ENCODE measurements at places on chromosomes 4 and X.

DNA sequence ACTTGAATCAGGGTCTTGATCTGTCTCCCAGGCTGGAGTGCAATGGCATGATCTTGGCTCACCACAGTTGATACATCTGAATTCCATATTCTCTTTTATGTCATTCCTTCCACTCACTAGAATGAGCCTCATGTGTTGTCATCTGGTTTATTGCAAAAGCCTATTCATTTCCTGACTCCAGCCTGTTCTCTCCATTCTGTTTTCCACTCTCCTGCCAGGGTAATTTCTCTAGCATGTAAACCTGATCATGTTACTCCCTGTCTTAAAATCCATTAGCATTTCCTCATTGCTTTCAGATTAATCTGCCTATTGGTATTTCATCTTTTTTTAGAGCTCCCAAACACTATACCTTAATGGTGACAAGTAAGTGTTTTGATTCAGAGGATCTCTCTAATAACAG is 4.3 kb upstream of the DDX60L start:
- DNase-seq = no peak

GRCh38 chrX:150712619-150713018 is 19.4 kb downstream of the MTMR1 start:
- no peak for DNase-seq

DNA sequence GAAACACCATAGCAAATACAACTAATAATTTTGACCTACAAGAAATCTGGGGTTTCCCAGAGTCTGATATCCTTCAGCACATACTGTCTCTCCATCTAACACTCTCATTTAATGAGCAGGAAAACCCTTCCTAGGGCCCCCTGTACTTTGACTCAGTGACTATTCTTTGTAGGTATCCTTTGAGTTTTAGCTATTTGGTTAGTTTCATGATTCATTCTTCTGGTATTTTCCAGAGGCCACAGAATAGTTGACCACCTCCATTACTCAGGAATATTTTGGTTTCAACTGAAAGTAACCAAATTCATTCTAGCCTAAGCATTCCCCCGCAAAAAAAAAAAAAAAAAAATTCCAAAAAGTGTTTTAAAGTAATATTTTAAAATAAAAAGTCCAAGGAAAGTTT is 140.0 kb downstream of the IDS start:
- DNase-seq = no peak

DNA sequence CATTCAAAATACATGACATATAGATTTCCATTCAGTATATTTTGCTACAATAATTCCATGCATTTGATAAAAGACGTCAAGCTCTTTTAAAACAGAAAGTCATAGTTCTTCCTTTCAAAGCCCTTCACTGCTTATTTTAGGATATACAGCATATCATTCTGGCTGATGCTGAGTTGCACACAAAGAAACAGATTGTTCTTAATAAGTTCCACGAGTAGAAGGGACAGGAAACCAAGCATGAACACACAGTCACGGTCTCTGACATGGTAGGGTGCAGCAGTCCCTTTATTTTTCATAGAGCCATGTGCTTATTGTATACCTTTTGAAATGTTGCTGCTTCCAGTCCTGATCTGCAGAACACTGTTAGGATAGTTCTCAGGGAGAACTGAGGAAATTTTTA is 85.4 kb downstream of the MAGEB10 start:
- no peak for DNase-seq

GRCh38 chr4:121697564-121697963 is 784 bp upstream of the ANXA5 start:
- DNase-seq = no peak

GRCh38 chr4:159111416-159111815 is 8.5 kb downstream of the RAPGEF2 start:
- no peak for DNase-seq

- no peak for DNase-seq
Observed at GRCh38 chr4:172352356-172352755, 539.2 kb downstream of the GALNTL6 start.

DNA sequence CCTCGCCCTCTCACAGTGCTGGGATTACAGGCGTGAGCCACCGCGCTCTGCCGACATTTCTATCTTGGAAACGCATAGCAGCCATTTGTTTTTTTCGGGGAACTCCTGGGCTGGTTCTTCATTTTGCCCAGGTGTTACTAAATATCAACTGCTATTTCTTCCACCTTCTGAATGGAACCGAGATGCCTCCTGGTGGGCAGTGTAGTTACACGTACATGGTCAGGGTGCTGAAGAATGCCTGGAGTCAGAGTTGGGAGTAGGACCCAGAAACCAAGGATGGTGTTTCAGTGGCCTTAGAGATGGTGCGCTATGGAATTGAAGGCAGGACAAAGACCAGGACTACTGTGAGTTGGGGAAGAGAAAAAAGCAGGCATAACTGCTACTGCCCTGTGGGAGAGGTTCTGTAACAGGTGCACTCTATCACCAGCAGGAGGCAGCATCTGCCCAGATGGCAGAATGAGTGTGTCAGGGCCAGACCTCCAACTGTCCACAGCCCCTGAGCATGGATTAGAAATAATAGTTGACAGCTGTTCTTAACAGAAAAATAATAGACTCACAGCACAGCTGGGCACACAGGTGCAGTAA is 81.7 kb downstream of the ZC4H2 start:
- no peak for DNase-seq

All from ascending aorta (tissue), 2 donors.